ENCODE measurements at places on chromosomes 12 and 14.

DNA sequence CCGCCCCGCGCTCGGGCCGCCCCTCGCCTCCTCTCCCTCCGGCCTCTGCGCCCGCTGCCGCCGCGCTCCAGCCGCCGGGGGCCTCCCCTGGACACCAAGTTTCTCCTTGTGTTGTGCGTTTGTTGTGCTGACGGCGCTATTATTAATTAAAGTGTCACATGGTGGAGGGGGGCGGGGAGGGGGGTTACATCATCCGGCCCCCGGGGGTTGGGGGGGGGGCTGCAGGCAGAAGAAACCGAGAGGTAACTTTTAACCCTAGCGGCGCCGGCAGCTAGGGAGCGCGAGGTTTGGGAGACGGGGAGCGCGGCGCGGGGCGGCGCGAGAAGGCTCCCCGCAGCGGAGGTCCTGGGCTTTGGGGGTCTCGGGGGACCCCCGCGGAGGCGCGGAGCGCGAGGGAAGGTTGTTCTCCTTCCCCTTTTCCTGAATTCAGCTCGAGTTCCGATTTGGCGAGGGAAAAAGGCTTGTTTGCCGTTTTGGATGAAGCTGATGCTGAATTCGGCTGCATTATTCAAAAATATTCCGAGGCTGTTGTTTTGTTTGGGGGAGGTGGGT lies at the start of gene HRK:
Gene HRK (minus strand): TSS at position 117 of the 552 bp plus-strand sequence. CDS start 134 bp downstream, outside the sequence.
- no peak for DNase-seq

- DNase-seq: no peak
Measured at GRCh38 chr14:92464156-92464555, 49.4 kb upstream of the RIN3 start.

DNA sequence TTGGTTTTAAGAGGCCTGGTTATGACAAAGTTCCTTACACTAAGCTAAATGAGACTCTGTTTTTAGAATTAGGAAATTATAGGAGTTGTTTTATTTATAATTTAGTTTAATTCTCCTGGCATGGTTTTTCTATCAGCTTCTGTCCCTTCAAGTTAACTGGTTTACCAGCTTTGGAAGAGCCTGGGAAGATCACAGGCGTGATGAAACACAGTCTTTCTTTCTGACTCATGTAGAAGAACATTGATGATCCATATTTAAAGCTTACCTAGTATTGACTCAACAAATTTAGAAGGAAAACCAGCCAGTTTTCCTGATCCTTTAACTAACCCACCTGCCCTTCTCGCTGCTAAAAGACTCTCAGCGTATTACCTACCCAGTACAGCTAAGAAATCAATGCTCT lies 155.2 kb downstream of the TGFB3 start:
- no peak for DNase-seq

- no peak for DNase-seq
Measured at GRCh38 chr12:32273712-32274111, 125.6 kb upstream of the FGD4 start.

DNA sequence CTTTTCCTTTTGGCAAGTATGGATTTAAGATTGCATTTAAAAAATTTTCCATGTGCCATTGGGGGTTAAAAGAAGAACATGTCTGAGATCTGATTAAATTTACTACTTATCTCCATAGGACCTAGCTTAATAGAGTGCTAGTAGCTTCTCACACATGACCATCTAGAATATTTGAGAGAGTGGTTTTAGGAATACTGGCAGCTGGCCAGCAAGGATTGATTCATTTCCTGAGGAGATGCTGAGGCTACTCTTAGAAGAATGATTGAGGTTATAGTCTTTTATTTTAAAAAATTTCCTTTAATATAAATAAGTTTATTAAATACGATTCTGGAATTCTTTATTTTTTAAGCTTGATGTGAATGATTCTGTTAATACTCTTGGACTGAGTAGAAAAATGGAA lies 56.2 kb downstream of the MIPOL1 start:
- DNase-seq: peak; percentile 33

DNA sequence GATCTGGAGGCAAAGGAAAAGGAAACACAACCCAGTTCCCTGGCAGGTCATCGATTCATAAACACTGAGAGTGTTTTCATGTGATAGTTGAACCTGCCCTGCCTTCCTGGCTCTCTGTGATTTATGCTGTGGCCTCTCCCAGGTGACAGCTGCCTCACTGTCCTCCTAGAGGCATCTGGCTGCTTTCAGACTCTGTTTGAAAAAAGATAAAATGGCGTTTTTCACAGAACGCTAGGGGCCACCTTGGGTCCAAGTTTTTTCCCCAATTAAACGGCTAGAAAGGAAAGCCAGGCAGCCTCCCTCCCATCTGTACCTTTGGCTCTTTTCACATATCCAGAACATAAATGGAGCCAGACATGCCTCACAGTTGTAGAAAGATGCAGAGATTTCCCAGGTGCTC lies 252.6 kb upstream of the CCDC196 start:
- DNase-seq: peak; percentile 48

GRCh38 chr14:77181603-77182437 lies at the start of gene TMEM63C:
TMEM63C (plus strand) TSS chr14:77181798; CDS start chr14:77218814, 37,016 bp downstream.
- DNase-seq: peak; percentile 95

DNA sequence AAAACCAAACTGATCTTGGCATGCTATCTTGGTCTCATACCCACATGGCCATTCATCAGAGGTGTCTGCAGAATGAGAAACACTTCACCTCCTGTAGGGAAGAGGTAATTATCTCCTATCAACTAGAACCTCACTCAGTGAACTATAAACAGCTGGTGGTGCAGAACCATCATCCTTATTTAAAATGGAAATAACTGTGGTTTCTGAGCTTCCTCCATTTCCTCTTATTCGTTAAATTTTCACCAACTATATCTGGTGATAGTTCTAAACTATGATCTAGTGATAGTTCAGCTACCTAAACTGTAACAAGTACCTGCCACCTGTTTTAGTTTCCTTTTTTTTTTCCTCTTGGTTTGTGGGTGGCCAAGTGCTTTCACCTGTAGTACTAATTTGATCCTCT lies 218.5 kb downstream of the FUT8 start:
- no peak for DNase-seq

- DNase-seq: no peak
Measured at GRCh38 chr12:95351748-95352147, 122.2 kb upstream of the METAP2 start.

GRCh38 chr12:121451961-121452339 lies 52.0 kb downstream of the RNF34 start:
- DNase-seq: no peak

DNA sequence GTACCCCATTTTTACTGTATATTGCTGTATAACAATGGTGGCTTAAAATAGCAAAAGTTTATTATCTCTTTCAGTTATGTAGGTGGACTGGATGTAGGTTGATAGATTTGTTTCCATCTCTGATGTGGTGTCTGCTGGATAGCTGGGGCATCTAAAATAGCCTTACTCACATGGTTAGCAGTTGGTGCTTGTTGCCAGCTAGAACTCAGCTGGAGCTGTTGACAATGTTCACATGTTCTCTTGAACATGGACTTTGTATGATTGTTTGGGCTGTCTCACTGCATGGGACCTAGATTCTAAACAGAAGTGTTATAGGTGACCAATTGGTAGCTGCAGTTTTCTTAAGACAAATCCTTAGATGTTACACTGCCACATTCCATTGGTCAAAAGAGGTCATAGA lies 126.9 kb downstream of the GPHN start:
- DNase-seq: no peak

GRCh38 chr14:95833429-95833828 lies 43.2 kb upstream of the TUNAR start:
- DNase-seq: no peak

GRCh38 chr12:124531281-124531745 lies 36.1 kb downstream of the NCOR2 start:
- no peak for DNase-seq

GRCh38 chr12:90572778-90573177 lies 382.2 kb downstream of the CCER1 start:
- no peak for DNase-seq

- DNase-seq: no peak
Measured at GRCh38 chr14:31703056-31703455, 141.9 kb downstream of the NUBPL start.

DNA sequence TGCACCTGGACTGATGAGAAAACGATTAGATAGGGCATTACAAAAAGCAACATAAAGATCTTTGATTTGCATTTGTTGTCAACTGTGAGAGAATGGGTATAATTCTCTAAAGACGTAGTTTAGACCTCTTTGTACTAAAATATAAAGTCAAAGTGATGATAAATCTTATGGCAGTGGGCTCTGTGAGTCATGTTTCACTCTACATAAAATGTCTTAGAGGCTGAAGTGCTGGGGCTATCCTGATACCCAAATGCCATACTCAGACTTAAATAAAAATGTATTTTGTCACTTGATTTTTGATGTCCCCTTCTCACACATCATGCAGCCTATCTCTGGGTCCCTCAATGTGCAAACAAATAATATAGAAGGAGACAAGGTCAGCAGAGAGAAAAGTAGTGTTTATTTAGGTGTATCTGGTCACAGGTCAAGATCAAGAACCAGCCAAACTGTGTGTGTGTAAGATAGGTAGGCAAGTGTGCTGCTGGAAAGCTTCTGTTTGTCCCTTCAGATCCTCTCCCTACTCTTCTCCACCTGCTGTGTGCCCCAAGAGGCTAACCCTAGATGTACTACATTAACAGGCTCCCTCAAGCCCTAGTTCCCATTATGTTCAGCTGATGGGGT lies 7.0 kb upstream of the NIN start:
- no peak for DNase-seq

DNA sequence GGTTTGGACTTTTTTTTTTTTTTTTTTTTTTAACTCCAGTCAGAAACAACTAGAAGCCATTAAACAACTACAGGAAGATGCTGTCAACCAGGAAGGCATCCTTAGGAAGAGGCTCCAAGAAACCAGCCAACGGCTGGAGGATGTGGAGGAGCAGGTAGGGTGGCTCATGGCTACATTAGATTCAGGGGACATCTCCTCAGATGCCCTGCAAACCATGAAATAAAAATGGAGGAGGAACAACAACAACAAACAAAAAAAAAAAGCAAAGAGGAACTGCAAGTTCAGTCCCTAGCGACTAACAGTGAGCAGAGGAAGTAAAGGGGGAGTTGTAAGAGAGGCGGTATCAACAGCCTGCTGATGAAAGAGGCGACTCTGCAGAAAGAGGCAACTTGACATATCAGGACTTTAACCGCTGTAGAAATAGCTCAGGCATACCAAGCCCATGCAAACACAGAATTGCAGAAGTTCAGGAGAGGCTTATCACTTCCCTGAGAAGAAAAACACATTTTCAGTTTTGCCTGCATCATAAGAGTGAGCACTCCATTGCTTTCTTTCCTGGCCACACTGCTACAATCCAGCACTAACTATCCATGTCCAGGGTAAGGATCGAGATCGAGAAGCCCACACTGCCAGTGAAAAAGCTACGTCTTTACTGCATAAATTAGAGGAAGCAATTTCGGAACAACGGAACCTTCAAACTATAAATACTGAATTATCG lies 103.5 kb upstream of the BCAT1 start:
- no peak for DNase-seq

DNA sequence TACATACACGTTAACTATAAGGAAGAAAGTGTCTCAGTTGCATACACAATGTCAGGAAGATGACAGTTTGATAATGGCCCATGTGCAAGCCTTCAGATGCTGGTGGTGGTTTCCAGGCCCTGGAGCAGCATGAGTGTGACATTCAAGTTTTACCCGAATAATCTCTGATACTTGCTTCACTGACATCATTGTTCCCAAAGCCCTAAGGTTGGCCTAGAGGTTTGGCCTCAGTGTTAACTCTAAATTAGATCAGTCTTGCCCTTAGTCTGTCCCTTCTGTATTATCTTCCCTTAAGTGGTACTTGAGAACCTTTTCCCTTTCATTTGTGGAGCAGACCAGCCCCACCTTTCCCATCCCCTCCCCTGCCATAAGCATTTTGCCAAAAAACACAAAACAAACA lies 24.0 kb upstream of the PDE1B start:
- no peak for DNase-seq

GRCh38 chr14:23366426-23366921 lies 1.5 kb upstream of the EFS start:
- DNase-seq: no peak

DNA sequence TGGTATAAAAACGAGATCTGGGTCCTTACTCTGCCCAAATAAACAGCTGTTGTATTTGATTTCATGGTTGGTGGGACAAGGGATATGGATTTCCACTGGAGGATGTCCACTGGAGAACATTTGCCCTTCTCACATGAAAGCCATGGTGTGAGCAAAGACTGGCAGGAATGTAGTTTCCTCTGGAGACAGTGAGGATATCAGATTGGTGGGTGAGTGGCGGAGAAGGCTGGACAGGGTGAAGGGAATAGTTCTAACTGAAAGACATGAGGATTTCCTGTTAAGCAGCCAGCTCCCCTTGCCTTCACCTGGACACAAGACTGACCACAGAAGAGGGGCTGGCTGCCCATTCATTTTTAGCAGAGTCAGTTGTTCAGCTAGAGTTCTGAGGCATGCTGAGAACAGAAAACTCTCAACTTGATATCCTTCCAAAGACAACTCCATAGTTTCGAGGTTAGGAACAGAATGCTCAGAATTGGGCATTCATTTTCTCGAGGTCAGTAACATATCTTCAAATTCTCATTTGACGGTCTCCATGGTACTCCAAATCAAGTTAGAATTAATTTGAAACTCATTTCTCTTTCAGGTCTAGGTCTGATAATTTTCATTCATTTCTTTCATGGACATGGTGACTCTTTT lies 365.7 kb downstream of the LRIG3 start:
- no peak for DNase-seq
